Activated naive CD4-positive, alpha-beta T cell treated with anti-CD3 and anti-CD28 coated beads, Interleukin-2, amount 10 ng/mL, durations not matched to agents 7 days and 5 days (primary cell): ENCODE measurements at places on chromosomes 7 and 10.

GRCh38 chr10:11153766-11154165 is 136.1 kb downstream of the CELF2 start:
- no peak for DNase-seq

DNA sequence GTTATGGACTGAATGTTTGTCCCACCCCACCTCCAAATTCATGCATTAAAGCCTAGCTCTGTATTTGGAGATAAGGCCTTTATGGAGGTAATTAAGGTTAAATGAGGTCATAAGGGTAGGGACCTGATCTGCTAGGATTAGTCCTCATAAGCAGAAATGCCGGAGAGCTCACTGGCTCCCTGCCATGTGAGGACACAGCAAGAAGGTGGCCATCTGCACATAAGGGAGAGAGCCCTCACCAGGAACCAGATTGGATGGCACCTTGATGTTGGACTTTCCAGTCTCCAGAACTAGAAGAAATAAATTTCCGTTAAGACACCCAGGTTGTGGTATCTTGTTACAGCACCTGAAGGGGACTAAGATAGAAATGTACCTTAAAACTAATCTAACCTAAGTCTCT is 816.1 kb upstream of the C7orf33 start:
- no peak for DNase-seq

GRCh38 chr7:155123413-155123812 is 53.3 kb downstream of the HTR5A start:
- no peak for DNase-seq

- DNase-seq: no peak
Measured at GRCh38 chr7:28976022-28976421, 17.9 kb upstream of the TRIL start.

GRCh38 chr7:93115796-93116195 is 2.0 kb downstream of the SAMD9 start:
- no peak for DNase-seq

- no peak for DNase-seq
Measured at GRCh38 chr7:24704311-24704710, 53.0 kb downstream of the GSDME start.

DNA sequence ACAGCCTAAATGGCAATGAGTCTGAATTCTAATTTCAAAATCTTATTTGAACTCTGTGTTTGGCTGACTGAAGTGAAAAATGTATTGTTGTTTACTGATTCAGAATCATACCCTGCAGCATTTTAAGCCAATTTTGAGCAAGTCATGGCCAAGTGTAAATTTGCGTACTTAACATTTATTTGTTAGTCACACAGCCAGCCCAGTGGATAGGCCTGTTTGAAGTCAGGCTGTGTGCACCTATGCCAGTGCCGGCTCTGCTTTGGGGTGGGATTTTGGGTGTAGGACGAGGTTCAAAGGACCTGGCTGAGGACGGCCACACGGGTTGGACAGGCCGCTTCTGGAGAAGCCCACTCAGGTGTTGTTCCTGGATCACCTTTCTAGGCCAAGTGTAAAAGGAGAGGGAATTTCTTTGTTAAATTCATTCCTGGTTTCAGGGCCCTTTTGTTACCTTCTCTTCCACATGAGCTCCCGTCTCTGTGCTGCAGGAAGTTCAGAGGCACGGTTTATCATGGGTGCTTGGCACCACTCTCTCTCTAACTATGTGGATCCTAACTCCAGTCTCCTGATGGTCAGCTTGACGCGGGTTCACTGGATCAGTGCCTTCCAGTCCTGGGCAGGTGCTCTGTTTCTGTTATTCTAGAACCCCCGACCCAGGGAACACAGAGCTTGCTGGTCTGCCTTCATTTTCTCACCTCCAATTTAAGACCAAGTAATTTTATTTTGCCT is 84.7 kb downstream of the CCNY start:
- no peak for DNase-seq

GRCh38 chr10:132786884-132787494 is 1.0 kb upstream of the NKX6-2 start:
- no peak for DNase-seq

GRCh38 chr10:130440494-130440893 is 304.3 kb downstream of the GLRX3 start:
- no peak for DNase-seq

- DNase-seq: no peak
Measured at GRCh38 chr10:132344386-132344785, 12.4 kb downstream of the LRRC27 start.

GRCh38 chr10:104036518-104037260 is 49.0 kb downstream of the COL17A1 start:
- no peak for DNase-seq

GRCh38 chr10:13573960-13574359 is 12.8 kb upstream of the PRPF18 start:
- no peak for DNase-seq

GRCh38 chr7:36606976-36607720 is 117.1 kb downstream of the AOAH start:
- DNase-seq: no peak

GRCh38 chr10:23065181-23065948 is 30.0 kb upstream of the MSRB2 start:
- DNase-seq: no peak

DNA sequence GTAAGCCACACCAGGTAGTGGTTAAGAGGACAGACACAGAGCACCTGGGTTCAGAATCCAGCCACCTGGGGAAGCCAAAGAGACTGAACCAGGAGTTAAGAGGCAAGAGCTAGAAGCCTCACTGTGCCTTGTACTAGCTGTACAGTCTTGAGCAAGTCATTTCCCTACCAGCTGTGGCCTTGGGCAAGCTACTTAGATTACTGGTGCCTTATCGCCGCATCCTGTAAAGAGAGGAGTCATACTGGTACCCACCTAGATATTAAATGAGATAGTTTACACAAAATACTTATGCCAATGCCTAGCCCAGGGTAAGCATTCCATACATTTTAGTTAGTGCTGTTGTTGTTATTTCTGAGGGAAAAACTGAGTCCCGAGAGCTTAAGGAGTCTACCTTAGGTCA is 47.7 kb downstream of the HABP2 start:
- no peak for DNase-seq

GRCh38 chr7:93575555-93576399 is 1.3 kb upstream of the CALCR start:
- DNase-seq: no peak

DNA sequence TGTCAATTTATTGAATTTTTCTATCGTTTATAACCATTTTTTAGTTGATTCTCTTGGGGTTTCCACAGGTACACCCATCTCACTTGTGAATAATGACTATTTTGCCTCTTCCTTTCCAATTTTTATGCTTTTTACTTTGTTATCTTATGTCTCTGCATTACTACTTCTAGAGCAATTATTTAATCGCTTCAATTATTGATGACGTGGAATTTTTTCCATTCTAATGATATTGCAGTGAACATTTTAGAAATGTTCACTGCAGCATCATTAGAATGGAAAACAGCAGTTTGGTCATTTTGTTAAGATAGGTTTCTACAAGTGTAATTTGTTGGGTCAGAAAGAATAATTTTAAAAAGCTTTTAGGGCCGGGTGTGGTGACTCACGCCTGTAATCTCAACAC is 27.1 kb downstream of the FZD1 start:
- no peak for DNase-seq

- DNase-seq: no peak
Measured at GRCh38 chr7:1567896-1568510, 1.8 kb downstream of the PSMG3 start.

- no peak for DNase-seq
Measured at GRCh38 chr10:132558516-132559413, 21.2 kb downstream of the INPP5A start.
